ENCODE measurements at places on chromosomes 12 and 14. TPM values are rescaled to one million over a fixed set of nuclear protein-coding genes. Genes with fewer than 3 reads are reported as not detected.

Gene PTGR2
- 5.9 TPM for total RNA-seq

Gene TAS2R42
- total RNA-seq, result not detected

Gene LHX5
- not detected for total RNA-seq

Gene EAPP
- 61.5 TPM for total RNA-seq

Gene SERPINA3
- 0.32 TPM for total RNA-seq

Gene CISTR
- not detected for total RNA-seq

Gene SETD1B
- total RNA-seq, result 2.0 TPM

Gene RDH5
- total RNA-seq, result 8.7 TPM

Gene ANP32D
- not detected for total RNA-seq

Gene SALL2
- total RNA-seq, result 3.6 TPM

Gene INSM2
- total RNA-seq, result not detected

Gene SRRM4
- total RNA-seq, result not detected

Gene PLEKHG7
- total RNA-seq, result not detected

Gene TMBIM6
- total RNA-seq, result 258 TPM

Gene GPR135
- total RNA-seq, result 1.7 TPM

Gene MYO1H
- total RNA-seq, result not detected

Gene IL26
- total RNA-seq, result not detected

Gene TAS2R31
- 3.0 TPM for total RNA-seq

Gene CCDC177
- 0.09 TPM for total RNA-seq
